ENCODE measurements at places on chromosomes 11 and 22.

- DNase-seq, result peak; percentile 53
Measured at GRCh38 chr11:6142936-6143335, 27.2 kb downstream of the OR52B2 start.

- no peak for DNase-seq
Measured at GRCh38 chr11:57364851-57365660, 15.9 kb downstream of the PRG3 start.

GRCh38 chr22:43110927-43111623, 525 bp downstream of the BIK start:
- DNase-seq, result no peak

DNA sequence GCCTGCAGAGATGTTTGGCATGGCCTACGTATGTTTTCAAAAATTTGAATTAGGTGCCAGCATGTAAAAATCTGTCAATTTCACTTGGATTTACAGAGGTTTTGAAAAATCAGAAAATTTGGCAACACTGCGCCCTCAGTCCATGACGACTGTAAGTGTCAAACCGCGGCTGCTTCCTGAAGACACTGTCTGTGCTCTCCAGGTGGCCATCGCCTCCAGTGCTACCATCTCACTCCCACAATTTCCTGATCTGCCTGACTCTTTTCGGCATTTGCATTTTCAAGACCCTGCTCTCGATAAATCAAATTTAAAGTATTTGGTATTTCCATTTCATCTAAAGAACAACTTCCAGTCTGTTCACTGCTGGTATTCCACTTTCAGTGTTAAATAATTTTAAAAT, 34.6 kb downstream of the VSIG10L2 start:
- no peak for DNase-seq

DNA sequence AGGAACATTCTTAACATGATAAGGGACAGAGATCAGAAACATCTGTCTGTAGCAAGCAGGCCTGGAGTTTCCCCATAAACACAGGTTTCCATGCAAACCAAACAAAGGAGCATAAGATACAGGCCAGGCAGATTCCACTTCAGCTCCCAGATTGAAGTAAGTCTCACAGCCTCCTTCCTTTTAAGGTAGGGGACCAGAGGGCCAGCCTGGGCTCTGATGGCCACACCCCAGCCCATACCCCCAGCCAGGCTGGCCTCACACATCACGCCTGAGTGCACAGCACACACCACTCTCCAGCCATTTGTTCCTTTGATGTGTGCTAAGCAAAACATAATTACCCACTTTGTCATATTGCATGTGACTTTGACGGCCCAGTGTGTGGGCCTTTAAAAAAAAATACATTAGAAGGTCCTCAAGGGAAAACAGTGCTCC, 518.7 kb downstream of the NTM start:
- DNase-seq, result no peak

- DNase-seq, result no peak
Measured at GRCh38 chr11:18785411-18785810, 6.2 kb downstream of the PTPN5 start.

DNA sequence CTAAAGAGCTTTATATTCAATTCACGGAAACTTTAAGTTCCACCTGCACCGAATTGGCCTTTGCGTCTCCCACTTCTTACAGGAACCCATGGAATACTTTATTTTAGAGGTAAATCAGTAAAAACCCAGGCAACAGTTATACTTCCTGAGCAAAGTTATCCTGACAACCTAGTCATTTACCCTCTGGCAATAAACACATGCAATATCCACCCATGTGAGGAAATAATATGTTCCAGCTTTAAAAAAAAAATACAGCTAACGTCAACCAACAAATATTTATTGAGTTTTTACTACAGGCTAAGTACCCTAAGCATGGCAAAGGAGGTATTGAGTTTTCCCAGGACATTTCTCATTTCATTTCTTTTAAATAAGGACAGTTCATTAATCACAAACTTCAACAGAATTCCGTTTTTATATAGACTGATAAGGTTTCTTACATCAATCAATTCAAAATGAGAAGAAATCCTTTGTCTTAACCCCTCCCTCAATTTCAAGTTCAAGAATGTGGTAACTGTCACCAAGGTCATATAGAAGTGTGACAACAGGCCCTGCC, 38.3 kb upstream of the CCDC34 start:
- no peak for DNase-seq

- DNase-seq, result peak; percentile 52
Measured at GRCh38 chr11:110529043-110529442, 99.3 kb downstream of the FDX1 start.

- peak; percentile 42 for DNase-seq
Measured at GRCh38 chr11:47186700-47187695, 764 bp upstream of the PACSIN3 start.

DNA sequence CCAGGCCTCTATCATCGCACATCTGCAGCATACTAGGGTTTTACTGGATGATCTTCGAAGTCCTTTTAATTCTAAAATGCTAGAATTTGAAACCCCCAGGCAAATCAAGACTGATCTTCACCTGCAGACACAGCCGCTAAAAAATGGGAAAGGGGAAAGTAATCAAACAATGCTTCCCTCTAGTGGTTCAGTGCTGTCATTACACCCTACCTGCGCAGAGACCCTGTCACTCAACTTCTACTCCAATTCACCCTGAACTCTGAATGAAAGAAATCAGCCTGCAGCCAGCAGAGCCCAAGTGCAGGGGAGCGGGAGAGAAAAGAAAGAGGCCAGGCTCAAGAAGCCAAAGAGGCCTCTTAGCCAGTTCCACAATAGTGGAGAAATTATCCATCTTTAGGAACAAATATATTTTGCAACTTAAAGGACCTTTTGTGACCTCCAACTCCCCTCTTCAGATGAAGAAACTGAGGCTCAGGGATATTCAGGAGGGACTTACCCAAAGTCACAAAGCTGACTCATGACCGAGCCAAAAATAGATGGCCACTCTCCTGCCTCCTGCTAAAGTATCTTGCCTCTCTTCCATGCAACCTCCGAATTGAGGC, 33.0 kb downstream of the SERGEF start:
- peak; percentile 53 for DNase-seq

GRCh38 chr11:46363031-46363407, 15.8 kb downstream of the DGKZ start:
- DNase-seq, result peak; percentile 97

- DNase-seq, result no peak
Measured at GRCh38 chr22:21994881-21995444, 12.4 kb upstream of the TOP3B start.

GRCh38 chr11:98260983-98261382, 759.8 kb upstream of the CNTN5 start:
- no peak for DNase-seq

DNA sequence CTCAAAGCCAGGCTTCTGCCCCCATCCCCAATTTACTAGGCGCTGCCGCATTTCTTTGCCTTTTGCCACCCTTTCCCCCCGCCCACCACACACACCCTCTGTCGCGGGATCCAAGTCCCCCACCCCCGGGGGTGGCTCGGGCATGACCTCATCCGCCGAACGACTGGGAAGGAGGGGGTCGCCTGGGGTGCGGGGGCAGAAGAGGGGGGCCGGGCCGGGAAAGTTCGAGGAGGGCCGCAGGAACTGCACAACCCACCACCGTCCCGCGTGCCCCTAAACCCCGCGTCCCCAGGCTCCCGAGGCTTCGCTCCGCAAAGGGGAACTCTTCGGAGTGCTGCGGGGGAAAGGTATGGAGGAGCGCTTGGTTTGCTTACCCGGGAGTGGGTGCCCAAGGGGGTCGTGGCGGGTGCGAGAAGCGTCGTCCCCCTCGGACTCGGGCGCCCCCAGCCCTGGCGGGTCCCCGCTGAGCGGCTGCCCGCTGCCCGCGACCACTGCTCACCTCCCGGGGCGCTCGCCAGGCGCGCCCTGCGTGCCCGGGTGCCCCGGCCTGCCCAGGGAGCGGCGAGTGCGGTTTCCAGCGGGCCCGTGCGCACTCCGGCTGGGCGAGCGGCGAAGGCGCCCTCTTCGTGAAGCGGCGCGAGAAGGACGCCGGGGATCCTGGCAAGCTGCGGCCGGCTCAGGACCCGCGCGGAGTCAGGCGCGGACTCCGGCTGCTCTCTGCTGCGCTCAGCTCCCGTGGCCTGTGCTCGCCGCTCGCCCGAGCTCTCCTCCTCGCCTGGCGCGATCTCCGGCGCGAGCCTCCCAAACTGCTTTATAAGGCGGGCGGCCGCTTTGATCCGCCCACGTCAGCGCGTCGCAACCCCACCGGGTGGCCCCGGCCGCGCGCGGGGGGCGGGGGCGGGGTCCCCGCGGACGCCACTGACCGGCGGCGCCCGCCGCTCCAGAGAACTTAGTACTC, 4.0 kb upstream of the WNT11 start:
- peak; percentile 63 for DNase-seq

- DNase-seq, result no peak
Measured at GRCh38 chr11:79466411-79466810, 25.6 kb upstream of the TENM4 start.

DNA sequence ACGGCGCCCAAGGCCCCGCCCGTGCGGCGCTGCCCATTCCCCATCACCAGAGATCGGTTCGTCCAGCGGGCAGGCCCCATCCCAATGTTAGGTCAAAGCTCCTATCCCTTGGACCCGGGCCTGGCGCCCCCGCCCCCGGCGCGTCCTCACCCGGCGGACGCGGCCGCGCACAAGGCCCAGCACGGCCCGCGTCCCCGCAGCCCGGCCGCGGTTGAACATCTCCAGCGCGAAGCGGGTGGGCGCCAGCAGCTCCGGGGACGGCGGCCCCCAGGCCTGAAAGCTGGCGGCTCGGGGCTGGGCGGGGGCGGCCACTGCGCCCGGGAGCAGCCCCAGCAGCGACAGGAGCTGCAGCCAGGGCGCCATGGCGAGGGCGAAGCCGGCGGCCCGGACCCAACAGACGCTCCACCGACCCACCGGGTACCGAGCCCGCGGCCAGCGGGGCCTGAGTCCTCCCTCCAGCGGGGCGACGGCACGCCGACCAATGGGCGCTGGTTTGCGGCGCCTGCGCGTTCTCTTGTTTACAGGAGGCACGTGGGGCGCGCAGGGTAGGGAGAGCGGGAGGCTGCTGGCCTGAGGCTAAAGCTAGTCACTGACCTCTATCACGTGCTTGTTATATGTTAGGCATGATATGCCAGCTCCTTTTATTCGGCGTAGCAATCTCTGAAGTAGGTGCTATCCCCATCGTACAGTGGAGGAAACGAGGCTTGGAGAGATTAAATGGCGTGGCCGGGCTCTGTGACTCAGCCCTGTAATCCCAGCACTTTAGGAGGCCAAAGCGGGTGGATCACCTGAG, at the start of gene CTSF:
TSS of gene CTSF (minus strand) at position 483 of the 793 bp plus-strand sequence. CDS start at position 363, 120 bp downstream.
- DNase-seq, result peak; percentile 87

- DNase-seq, result no peak
Measured at GRCh38 chr22:41512421-41513194, 31.7 kb downstream of the POLR3H start.

DNA sequence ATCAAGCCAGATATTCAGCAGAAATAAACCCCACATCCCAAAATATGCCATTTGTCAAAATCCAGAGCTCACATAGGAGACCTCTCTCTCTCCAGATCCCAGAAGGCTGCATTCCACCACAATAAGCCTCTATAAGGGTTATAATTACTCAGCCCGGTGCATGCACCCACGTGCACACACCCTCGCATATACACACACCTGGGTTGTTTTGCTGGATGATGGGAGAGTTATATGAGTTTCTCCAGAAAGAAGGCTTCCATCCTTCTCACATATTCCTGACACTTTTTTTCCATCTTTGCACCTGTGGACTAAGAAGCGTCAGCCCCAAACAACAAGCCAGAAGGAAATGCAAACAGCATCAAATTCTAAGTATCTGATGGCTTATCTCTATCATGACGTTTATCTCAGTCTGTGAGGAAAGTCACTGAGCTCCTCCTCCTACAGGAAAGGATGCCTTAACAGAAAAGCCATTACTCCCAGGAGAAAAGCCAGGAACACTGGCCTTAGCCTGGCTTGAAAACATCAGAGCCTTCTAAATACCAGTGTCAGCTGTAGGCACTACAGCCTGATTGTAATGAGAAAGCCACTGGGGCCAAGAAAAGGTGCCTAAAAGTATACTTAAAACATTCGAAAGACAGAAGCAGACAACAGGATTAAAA, 253.2 kb downstream of the LARGE1 start:
- no peak for DNase-seq

- DNase-seq, result peak; percentile 45
Measured at GRCh38 chr22:39522567-39523300, 2.4 kb downstream of the ATF4 start.

DNA sequence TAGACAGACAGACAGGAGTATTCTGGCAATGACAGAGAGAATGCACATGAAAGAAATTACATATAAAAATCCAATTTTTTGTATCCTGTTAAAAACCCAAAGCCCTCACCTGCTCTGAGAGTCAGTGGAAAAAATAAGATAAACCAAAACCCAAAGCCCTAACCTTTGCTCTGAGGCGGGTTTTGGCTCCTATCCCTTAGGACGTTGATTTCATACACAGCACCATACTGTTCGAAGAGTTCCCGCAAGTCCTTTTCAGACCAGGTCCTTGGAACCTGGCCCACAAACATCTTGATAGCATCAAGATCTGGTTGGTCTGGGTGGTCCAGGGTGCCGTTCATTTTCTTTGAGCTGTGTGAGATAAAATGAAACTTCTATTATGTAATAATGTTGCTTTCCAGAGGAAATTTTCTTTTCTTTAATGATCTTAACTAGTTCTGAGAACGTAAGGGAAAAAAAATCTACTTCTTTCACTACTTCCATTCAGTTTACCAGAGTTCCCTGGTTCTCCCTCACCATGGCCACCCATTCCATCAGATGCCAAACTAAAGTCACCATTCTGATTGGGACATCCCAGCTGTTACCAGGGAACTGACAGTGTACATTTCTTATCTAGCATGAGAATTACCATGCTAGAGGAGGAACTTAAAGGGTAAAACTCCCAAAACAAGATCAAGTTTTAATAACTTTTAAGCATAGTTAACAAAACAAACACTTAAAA, 39.9 kb upstream of the RAPSN start:
- DNase-seq, result no peak

GRCh38 chr22:46579751-46580449, 40.3 kb upstream of the GRAMD4 start:
- no peak for DNase-seq

- no peak for DNase-seq
Measured at GRCh38 chr11:96306600-96306932, 36.4 kb downstream of the MAML2 start.

GRCh38 chr11:45917623-45918330, at the start of gene PEX16:
PEX16 (minus strand) TSS chr11:45917877; CDS start chr11:45917811, 66 bp downstream.
- DNase-seq, result peak; percentile 98

- DNase-seq, result no peak
Measured at GRCh38 chr22:24002272-24002671, 3.0 kb downstream of the GSTT4 start.

- DNase-seq, result peak; percentile 14
Measured at GRCh38 chr11:43833657-43834073, 47.0 kb upstream of the ALKBH3 start.

DNA sequence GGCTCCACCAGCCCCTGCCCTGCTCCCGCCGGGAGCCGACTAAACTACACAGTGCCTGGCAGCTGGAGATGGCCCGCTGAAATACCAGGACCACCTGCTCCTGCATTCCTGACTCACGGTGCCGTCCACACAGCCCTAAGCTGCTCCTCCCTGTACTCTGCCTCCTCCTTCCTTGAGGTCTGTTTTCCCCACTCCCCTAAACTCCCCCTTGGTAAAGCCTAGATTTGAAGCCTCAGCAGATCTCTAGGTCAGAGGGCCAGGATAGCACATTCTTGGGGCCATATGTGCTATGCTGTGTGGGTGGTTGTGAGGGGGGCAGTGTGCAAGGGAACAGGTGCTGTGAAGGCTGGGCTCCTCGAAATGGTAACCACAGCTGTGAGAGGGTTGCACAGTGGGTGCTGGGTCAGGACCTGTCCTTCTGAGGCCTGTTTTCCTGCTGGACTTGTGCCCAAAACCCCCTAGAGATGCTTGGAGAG, 9.7 kb downstream of the LRFN4 start:
- no peak for DNase-seq
